ENCODE measurements at places on chromosomes 2 and 18. TPM values are rescaled to one million over a fixed set of nuclear protein-coding genes. Genes with fewer than 3 reads are reported as not detected.

- DNase-seq = no peak
Measured at GRCh38 chr2:142877216-142877838, at the start of gene KYNU. Gene KYNU (plus strand): TSS chr2:142877664. CDS start chr2:142885368, 7,704 bp downstream.

CELF4 gene
- total RNA-seq = 4.8 TPM

CIAO1 gene
- total RNA-seq = 131 TPM

GRCh38 chr2:169131587-169132512 lies 62.5 kb downstream of the DHRS9 start:
- DNase-seq = no peak

DNA sequence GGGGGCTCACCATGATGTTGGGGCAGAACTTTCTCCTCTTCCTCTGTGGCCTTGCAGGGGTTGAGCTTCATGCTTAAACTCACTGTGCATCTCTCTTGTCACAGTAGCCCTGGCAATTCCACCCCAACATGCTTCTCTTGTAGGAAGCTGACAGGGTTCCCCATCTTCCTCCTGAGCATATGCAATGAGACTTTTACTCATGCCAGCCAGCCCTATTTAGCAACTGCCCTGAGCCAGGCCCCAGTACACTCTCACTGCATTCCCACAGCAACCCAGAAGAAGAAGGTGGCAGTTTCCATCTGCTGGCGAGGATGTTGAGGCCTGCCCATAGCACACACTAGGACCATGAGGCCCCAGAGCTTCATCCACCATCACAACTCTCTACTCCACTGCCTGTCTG lies 72.2 kb upstream of the TEX51 start:
- DNase-seq = no peak

All from Peyer's patch (tissue), 4 donors.